ENCODE measurements at places on chromosomes 7 and 10.

DNA sequence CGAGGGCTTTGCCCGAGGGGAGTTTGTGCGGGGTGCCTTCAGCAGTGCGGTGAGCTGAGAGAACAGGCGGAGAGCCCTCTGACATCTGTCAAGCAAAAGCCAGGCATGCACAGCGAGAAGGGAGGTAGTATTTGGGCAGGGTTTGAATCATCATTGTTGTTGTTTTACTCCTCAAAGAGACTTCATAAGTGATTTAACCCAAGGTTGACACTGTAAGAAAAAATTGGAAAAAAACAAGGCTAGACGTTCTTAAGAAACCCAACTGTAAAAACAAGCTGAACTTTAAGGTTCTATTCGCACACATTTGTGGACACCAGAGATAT is 1.3 kb downstream of the ADAM22 start:
- DNase-seq, result no peak

DNA sequence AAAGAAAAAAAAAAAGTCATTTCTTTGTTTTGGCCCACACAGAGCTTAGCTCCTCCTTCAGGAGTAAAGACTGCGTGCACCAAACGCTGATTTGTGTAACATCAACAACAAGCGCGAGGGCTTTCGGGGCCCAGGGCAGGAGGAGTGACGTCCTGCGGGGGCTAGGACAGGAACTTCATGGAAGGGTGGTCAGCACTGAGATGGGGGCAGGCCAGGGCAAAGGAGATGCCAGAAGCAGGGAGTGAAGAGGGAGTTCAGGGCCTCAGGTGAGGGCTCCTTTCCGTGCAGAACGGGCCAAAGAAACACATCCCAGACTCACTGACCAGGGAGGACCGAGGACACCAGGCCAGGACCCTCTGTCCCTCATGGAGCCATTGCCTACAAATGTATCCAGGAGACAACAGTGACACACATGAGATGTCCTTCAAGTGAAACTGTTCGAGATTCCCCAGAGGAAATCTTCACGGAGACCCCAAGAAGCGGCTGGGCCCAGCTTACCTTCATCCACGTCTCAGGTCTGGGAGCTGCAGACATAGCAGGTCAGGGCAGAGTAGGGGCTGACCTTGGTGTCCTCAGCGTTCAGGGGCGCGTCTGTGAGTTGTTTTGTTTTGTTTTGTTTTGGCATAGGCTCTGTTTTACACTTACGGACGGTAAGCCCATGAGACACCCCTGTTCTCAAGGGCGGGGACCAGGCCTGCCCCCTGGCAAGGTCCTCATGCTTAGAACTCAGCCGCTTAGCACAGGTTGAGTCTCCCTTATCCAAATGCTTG is 30.4 kb upstream of the SHH start:
- no peak for DNase-seq

DNA sequence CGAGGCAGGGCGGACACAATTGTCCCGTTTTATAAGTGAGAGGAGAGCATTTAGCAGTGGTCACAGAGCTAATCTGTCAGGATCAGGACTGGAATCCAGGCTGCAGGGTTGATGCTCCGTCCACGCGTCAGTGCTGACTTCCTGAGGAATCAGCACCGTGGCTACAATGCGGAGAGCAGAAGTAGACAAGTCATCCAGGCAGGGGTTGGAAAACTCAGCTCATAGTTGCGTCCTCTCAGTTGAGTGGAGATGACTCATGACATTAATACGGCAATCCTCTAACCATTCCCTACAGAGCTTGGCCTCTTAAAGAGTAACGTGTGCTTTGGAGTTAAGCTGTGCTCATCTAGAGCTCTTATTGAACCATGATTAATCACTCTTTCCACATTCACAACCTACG is 17.1 kb upstream of the HTR5A start:
- DNase-seq, result no peak

GRCh38 chr7:38276096-38276877 is 2.9 kb upstream of the TARP start:
- no peak for DNase-seq

DNA sequence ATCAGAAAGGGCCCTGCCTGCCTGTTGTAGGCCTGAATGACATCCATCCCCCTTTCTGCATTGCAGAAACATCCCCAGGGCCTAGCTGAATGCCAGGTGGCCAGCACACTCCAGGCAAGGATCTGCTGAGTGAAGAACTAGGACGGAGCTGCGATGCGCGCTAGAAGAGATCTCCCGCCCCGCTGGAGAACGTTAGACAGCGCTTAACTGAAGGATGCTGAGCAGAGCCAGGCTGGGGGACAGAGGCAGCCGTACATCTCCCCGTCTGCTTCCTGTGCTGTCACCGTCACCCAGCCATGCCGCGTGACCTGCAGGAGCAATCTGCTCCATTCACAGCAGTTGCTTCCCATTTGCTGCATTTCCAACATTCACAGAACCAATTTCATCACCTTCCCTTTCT is 73.3 kb downstream of the FAM53B start:
- DNase-seq, result no peak

- no peak for DNase-seq
Measured at GRCh38 chr10:69687426-69687825, 57.4 kb downstream of the FAM241B start.

GRCh38 chr7:142745091-142745635 is 4.1 kb upstream of the PRSS1 start:
- DNase-seq, result no peak

- DNase-seq, result no peak
Measured at GRCh38 chr10:78964952-78965633, 103.7 kb upstream of the ZMIZ1 start.

DNA sequence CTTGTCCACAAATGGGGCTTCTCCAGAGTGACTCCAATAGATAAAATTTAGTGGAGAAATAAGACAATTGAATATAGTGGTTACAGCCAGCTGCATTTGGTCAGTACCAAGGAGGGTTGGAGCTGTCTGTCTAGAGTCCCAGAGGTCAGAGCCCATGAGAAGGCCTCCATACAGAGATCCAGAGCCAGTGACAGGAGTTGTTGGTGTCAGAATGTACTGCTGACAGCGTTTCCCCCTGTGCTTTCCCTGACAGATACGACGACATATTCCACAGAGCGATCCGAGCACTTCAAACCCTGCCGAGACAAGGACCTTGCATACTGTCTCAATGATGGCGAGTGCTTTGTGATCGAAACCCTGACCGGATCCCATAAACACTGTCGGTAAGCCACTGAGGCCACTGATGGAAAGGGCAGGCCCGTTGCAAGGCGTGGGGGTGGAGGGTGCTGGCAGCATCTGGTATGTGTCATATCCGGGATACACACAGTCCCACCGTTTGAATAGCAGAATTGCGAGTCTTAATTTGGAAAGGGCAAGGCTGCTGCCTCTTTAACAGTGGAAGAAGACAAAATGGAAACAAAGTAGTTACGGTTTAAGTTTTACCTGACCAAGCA is 483.6 kb downstream of the NRG3 start:
- DNase-seq, result no peak

- no peak for DNase-seq
Measured at GRCh38 chr7:9149499-9150082, 716.2 kb downstream of the NXPH1 start.

- no peak for DNase-seq
Measured at GRCh38 chr7:24943096-24943948, 36.7 kb downstream of the OSBPL3 start.

- DNase-seq, result no peak
Measured at GRCh38 chr10:22437620-22438588, 92.6 kb downstream of the SPAG6 start.

- DNase-seq, result no peak
Measured at GRCh38 chr10:32189400-32190084, 133.3 kb upstream of the KIF5B start.

GRCh38 chr7:102836191-102836919 is 76.4 kb upstream of the LRRC17 start:
- no peak for DNase-seq

DNA sequence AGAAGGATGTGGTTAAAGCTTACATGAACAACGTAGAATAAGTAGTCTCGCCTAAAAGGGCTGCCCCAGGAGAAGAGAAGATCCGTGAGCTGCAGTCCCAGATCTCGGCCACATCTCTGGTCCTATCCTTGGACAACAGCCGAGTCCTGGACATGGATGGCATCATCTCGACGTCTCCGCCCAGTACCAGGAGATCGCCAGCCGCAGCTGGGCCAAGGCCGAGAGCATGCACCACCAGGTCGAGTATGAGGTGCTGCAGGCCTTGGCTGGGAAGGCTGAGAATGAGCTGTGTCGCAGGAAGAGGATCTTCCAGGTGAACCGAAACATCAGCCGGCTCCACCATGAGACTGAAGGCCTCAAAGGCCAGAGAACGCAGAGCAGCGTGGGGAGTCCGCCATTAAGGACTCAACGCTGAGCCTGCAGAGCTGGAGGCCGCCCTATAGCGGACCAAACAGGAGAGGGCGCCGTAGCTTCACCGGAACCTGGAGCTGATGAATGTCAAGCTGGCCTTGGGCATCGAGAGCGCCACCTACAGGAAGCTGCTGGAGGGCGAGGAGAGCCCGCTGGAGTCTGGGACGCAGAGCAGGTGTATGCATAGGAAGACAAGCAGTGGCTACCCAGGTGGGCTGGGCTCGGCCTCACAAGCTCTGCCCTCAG is 22.2 kb downstream of the LIPK start:
- DNase-seq, result peak; percentile 4

DNA sequence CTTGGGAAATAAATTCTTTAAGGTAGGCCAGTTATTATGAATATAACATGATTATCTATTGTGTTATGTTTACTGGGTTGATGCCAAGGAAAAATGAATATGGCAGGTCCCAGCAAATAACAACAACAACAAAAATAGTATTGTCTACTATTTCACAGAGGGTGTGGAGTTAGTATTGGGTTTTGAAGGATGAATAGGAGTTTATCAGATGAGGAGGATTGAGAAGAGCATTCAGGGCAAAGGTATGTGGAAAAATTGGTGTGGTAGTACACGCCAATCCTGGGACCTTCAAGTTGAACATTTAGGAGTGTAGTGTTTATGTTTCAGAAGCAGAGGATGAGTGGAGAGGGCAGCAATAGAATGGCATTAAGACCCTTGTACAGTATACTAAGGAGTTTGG is 671.9 kb downstream of the AUTS2 start:
- no peak for DNase-seq

- no peak for DNase-seq
Measured at GRCh38 chr7:130147710-130148325, 57.4 kb downstream of the TMEM209 start.

DNA sequence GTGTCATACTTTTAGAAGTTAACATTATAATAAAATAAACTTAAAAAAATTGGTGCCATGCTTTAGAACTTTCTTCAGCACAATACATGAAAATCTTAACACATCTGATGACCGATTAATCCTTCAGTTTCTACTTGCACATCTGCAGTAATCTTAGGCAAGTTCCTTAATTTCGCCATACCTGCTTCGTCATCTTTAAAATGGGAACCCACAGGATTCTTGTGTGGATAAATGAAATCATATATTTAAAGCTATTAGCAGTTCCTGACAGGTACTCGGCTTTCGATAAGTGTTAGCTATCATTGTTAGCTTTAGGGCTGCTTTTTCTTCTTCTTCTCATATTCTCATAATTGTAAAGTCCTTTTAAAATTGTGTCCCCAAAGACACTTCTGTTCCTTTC is 907 bp upstream of the VPS50 start:
- DNase-seq, result no peak

- no peak for DNase-seq
Measured at GRCh38 chr10:4276151-4276550, 491.1 kb upstream of the KLF6 start.

- no peak for DNase-seq
Measured at GRCh38 chr10:103766751-103767505, 88.4 kb downstream of the SH3PXD2A start.

- no peak for DNase-seq
Measured at GRCh38 chr10:90958781-90959180, 37.9 kb upstream of the ANKRD1 start.

Data from stimulated activated CD4-positive, alpha-beta T cell treated with anti-CD3 and anti-CD28 coated beads, Interleukin-1b, Interleukin-23, amount 100 ng/mL, for 1 hour (primary cell).